ENCODE measurements at places on chromosomes 1 and 21.

DNA sequence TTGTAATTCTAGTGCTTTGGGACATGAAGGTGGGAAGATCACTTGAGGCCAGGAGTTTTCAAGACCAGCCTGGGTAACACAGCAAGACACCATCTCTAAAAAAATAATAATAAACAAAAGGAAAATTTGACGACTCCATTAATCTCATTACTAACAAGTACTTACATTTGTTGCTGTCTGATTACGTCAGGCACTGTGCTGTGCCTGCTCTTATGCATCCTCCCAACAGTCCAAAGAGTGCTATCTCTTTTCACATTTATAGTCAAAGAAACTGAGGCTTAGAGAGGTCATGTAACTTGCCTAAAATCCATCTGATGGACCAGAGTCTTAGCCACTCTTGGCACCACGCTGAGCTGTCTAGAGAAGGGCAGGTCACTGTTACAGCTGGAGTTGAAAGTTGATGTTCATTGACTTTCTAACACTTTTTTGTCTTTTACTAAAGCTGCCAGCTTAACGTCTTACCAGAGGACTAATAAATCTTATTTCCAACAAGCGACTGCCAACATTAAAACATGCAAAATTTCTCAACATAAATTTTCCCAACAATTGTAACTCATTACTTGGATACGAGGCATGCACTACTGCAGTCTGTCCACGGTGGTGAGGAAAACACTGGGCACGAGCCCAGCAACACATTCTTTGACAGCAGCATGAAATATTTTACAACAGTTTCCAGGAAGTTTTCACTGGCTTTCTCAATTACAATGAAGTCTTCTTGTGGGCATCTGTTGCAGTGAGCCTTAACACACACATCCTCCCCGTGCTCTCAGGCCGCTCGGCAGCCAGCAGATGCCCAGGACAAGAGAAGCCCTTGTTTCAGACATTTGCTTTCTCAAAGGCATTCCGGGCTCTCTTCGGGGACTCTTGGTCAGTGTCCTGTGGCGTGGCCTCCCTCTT, 262.9 kb upstream of the PROX1 start:
- DNase-seq: no peak

- no peak for DNase-seq
Observed at GRCh38 chr21:24903994-24904635, 703.2 kb downstream of the MRPL39 start.

DNA sequence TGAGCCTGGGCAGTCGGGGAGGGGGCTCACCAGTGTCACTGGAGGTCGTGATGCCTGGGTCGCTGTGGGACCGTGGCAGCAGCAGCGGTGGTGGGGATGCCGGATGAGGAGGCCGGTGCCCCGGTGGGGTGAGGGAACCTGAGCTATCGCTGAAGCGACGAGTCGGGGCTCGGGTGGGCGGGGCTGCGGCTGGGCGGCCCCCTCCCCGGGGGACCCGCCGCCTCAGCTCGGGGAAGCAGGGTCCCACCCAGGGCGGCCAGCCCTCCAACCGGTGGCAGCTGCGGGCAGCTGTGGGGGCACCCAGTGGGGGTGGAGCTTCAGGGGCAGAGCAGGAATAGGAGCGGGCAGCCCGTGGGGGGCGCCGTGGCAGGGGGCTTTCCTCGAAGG, 5.0 kb downstream of the ENTREP3 start:
- DNase-seq: no peak

DNA sequence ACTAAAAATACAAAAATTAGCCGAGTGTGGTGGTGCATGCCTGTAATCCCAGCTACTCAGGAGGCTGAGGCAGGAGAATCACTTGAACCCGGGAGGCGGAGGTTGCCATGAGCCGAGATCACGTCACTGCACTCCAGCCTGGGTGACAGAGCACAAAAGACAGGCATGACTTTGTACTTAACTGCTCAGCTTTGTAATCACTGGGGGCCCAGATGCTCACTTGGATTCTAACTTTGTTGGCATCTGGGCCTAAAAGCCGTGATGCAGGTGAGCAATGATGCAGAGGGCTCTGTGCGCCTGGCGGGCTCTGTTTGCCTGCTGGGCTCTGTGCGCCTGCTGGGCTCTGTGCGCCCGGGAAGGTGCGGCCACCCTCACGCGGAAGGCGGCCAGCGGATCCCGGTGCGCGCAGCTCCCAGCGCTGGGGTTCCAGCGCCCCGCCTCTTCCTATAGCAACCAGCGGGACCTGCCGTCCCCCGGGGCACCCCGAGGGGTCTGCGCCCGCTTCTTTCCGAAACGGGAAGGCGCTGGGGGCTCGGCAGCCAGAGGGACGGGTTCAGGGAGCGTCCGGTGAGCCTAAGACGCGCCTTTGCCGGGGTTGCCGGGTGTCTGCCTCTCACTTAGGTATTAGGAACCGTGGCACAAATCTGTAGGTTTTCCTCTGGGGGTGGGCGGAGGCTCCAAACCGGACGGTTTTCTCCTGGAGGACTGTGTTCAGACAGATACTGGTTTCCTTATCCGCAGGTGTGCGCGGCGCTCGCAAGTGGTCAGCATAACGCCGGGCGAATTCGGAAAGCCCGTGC, 31.7 kb downstream of the PRMT2 start:
- no peak for DNase-seq

DNA sequence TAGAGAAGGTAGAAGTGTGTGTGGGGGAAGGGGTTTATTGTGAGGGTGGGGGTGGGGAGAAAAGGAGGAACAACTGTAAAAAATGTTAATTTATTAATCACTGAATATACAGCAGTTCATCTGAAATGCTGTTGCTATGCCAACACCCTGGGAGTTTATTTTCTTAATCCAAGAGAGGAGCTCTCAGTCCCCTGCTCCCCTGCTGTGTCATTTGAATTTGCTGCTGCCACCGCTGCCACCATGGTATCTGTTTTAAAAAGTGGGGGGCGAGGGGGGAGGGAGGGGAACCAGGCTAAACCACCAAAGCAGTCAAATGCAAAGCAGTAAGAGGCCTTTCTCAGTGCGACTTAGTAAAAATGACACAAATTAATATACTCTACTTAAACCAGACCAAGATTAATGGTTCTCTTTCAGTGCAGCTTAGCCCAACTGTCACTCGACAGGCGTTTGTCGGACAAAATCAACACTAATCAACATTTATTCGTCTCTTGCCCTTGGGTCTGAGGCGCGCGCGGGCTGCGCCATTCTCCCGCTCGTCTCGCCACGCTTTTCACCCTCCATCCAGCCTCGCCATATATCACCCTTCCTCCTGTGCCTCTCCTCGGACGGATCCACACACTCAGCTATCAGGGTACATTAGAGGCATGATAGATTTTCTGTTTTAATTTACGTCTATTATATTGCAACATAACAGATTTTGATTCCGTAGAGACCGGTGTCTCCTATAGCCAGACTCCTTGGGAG, 76.2 kb downstream of the PBX1 start:
- DNase-seq: no peak

GRCh38 chr1:220003015-220003414, 43.3 kb downstream of the EPRS1 start:
- DNase-seq: no peak

DNA sequence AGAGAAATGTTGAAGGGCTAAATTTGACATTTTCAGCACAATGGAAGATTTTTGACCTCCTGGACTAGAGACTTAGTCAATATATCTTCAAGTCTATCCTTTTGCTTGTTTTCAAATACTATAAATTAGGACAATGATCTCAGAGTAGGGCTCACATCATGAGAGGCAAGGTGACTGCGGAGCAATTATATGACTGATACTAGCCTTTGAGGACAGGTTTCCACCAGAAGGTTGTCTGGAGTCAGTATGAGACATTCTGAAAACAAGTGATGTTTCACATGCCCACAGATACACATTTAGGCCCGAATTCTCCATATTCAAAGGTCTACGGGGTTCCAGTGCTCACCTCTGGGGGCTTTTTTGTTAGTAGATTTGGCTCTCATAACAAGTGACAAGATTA, 142.3 kb upstream of the SAMSN1 start:
- DNase-seq: no peak

GRCh38 chr1:200247518-200247917, 162.3 kb downstream of the ZNF281 start:
- DNase-seq: no peak

DNA sequence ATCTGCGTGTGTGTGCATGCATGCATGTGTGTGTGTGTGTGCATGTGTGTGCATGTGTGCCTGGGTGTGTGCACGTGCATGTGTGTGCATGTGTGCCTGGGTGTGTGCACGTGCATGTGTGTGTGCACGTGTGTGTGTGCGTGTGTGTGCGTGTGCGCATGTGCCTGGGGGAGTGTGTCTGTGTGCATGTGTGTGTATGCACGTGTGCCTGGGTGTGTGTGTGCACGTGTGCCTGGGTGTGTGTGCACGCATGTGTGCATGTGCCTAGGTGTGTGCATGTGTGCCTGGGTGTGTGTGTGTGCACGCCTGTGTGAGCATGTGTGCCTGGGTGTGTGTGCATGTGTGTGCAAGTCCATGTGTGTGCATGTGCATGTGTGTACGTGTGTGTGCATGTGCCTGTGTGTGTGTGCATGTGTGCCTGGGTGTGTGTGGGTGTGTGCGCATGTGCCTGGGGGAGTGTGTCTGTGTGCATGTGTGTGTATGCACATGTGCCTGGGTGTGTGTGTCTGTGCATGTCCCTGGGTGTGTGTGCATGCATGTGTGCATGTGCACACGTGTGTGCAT, 29.3 kb upstream of the COL6A2 start:
- DNase-seq: no peak

DNA sequence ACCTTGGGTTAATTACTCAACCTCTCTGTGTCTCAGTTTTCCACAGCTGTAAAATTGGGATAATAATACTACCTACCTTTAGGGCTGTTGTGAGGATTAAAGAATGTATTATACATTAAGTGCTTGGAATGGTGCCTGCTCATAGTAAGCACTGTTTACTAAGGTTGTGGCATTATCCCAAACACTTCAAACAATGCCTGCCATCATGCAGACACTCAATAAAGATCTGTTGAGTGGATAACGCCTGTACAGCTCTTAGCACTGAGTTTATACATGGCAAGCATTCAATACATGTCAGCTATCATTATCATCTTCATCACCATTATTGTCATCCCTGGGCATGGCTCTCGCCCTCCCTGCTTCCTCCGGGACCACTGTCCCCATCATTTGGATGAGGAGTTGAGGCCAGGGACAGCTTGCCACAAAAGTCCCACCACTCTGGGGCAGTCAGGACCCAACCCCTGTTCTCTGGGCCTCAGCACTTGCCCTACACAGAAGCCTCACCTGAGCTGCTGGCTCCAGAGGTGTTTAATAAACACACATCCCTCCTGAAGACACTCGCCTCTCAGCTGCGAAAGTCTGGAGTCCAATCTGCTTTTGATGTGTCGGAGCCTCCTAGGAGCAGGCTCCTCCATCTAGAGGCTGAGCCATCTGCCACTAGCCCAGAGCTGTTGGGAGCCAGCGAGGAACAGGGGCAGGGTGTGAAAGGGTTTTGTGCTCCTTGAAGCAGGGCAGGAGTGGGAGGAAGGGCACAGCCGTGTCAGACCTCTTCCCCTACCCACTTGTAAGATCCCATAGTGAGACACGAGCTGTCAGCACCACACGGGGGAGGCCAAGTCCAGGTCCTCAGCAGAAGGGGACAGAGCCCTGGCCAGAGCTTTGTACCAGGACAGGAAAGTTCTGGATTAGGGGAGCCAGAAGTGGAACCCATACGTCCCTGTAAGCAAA, 80.9 kb upstream of the ZC3H12A start:
- no peak for DNase-seq

DNA sequence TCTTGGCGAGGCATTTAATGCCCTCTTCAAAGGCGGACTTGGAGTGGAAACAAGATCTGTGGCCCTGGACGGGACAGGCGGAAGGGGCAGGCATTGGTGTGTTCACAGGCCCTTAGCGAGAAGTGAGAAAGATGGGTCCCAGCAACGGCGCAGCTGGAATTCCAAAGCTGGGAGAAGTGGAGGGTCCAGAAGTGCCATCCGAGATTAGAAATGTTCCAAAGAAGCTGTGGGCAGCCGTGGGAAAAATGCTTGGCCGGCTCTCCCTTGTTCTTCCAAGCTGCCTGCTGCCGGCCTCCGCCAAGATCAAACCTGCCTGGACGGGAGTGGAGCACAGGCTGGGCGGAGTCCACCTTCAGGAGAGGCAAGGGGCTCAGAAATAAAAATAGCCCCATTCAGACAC, 69.4 kb upstream of the ACTRT2 start:
- no peak for DNase-seq

DNA sequence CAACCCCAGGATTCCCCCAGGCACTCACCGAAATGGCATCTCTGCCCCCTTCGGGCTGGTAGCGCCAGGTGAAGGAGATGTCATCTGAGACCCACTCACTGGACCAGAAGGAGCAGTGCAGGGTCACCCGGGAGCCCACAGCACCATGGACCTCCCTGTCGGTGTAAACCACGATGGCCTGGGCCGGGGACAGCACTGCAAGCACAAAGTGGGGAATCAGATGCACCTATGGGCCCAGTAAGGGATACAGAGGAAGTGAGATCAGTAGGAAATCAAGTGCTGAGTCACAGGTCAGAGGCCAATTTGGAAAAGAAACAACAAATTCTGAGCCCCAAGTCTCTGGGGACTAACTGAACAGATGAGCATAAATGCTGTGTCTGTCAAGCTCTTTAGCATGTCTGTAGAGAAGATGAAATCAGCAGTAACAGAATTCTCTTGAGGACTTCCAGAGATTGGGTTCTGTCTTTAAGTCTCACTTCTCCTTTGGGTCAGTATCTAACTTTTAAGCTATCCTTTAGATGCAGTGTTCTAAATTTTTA, 2.5 kb downstream of the MPZ start:
- DNase-seq: no peak

GRCh38 chr1:8493916-8494540, 176.1 kb downstream of the SLC45A1 start:
- DNase-seq: no peak

- no peak for DNase-seq
Observed at GRCh38 chr1:25662061-25662460, 45.5 kb downstream of the MAN1C1 start.

GRCh38 chr1:110443451-110443850, 7.5 kb upstream of the PROK1 start:
- DNase-seq: no peak

DNA sequence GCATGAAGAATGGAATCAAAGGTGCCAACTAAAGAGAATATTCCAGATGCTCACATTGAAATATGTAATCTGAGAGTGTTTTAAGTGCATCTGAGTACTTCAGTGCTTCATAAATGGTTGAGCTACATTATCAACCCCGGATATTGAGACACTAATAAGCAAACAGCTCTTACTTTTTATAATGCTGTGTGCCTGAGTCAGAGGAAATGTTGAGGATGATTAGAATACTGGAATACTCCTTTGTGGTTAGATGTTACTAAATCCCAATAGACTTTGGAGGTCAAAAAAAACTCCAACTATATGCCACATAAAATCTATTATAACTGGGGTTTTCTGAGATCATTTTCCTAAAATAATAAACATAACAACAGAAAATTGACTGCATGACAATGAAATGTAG, 12.5 kb upstream of the KCNA3 start:
- DNase-seq: no peak
